ENCODE measurements at places on chromosomes 2 and 18.
A peak's percentile ranks its signal among the peaks of the same experiment; 100 is the strongest.

DNA sequence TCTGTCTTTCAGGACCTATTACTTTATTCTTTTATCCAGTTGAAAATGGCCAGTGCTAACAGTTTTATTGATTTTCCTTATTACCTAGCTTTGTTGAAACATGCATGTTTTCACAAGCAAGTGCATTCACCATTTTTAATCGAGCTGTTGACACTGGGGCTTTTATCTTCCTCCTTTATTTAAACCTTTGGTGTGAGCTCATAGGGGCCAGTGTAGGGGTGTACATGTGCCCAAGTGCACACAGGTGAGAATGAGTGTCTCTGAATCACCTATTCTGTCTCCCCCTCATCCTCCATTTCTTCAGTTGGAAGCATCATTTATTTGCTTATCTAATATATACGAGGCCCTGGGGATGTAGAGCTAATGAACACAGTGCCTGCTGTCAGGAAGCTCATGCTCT, 199.1 kb downstream of the PRKCE start:
- DNase-seq, result no peak

DNA sequence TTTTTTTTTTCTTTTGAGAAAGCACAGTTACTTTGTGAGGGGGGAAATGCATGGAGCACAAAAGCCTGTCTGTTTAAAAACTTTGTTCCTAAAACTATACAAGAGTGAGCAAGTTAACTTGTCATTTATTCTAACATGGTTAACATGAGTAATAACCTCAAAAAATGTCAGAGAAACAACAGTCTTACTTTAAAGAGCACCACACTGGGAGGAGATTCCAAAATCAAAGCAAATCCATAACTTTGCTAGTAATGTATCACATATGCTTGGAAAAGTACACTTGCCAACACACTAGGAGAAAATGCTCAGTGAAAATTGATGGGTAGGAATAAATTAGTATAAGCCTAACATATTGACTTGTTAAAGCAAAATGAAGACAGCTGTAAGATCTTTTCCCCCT, 157.1 kb downstream of the PRPF40A start:
- no peak for DNase-seq

DNA sequence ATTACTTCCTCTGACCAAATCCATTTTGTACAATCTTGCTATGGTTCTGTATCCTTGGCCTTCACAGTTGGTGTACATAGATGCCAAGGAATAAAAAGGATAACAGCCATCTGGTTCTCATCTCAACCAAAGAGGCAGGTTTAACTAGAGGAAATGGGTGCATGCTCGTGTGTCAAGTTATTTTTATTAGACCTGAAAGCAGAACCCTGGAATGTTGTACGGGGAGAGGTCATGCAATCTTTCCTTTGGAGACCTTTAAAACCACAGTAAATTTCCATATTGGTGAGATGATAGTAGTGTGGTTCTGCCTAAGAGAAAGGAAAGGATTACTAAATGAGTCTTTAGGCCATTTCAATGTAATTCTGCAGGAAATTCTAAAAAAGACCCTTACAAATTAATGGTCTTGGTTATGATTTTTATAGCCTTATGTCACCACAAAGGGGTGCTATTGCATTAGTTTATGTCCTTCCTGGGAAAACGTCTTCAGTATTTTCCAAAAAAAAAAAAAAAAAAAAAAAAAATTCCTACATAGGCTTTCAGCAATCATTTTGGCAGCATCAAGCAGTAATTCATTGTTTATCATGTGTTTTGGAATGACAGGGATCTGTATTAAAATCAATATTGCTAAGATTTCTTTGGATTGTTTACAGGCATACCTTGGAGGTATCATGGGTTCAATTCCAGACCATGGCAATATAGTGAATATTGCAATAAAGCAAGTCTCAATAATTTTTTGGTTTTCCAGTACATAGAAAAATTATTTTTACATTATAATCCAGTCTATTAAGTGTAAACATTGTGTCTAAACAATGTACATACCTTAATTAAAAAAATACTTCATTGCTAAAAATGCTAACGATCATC, 270.8 kb downstream of the NYAP2 start:
- no peak for DNase-seq

GRCh38 chr2:160294889-160295288, 94.8 kb upstream of the ITGB6 start:
- no peak for DNase-seq

DNA sequence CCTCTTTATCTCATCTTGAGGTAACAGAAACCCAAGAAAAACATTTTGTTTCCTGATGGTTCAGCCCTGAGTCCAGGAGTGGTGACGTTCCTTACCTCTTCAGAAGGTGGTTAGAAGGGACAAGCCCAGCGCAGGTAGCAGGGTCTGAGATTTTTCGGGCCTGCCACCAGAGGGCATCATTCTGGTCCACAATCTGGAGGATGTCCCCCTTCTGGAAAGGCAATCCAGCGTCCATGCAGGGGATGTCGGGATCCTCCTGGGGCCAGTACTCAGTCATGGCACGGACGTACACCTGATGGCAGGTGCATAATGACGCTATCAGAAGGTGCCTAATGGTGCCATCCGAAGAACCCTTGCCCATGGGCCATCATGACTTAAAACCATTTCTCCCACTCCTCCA, 17.7 kb downstream of the MPP4 start:
- DNase-seq, result no peak

GRCh38 chr2:139354518-139354917, 574.3 kb upstream of the NXPH2 start:
- no peak for DNase-seq

- DNase-seq, result no peak
These were observed 57.7 kb downstream of the EIPR1 start for GRCh38 chr2:3319745-3320566.

DNA sequence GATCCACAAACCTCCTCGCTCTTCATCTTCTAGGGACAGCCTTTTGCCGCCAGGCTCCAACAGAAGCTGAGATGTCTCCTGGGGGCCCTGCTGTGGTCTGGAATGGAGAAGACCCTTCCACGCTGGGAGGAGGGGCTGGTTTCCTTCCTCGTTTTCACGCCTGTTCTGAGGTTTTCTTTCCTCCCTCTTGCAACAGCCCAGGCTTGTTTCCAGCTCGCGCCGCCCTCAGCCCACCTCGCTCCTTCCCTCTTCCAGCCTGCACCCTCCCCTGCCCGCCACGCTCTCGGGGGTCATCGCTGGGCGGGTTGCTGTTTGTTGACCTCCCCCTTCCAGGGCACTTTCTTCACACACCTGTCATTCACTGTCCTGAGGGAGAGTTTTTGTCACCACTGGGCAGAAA, 55.4 kb downstream of the VAPA start:
- no peak for DNase-seq

GRCh38 chr2:61620244-61621159, 82.3 kb upstream of the XPO1 start:
- DNase-seq, result peak; percentile 2

- no peak for DNase-seq
These were observed 49.9 kb downstream of the KCNG3 start for GRCh38 chr2:42443718-42444399.

- DNase-seq, result no peak
These were observed 43.6 kb downstream of the MCFD2 start for GRCh38 chr2:46871976-46872381.

GRCh38 chr2:70069049-70069448, 18.2 kb upstream of the PCBP1 start:
- DNase-seq, result no peak

DNA sequence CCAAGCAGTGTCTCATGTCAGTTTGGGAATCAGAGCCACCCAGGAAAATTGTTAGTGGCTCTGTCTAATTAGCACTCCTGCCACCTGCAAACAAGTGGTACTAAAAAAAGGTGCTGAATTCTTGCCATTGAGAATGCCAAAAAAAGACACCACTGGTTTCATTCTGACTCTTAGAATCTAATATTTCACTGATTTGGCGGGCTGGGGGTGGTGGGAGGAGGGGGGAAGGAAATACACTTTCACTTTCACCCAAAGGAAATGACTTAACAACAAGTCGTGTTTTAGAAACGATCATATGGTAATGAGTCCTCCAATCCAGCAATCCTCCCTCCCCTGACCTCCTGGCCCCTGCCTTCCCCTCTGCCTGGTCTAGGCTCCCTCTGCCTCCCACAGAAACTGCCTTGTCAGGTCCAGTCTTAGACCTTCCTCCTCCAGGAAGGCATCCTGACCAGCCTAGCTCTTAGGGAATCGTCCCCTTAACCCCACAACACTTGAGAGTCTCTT, 4.4 kb upstream of the KLHL29 start:
- no peak for DNase-seq

GRCh38 chr18:72412927-72413326, 131.2 kb downstream of the CBLN2 start:
- no peak for DNase-seq

GRCh38 chr2:24855022-24855622, 61.9 kb downstream of the CENPO start:
- no peak for DNase-seq

- no peak for DNase-seq
These were observed 513.2 kb downstream of the RNF144A start for GRCh38 chr2:7430421-7430868.

DNA sequence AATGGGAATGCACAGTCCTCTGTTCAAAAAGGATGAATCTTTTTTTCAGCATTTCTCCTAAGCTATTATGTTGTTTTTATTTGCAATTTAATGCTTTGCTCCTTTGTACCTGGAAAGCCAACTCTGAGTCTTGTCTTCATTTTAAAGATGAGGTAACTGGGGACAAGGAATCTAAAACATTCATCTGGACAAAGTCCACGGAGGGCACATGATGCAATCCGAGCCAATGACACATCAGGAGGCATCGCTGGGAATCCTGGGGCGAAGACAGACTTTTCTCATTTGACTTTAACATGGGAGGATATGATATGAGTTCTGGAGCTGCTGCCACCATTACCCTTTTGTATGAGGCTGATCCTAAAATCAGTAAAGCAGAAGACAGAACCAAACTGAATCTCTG, 116.5 kb upstream of the REG3G start:
- no peak for DNase-seq

DNA sequence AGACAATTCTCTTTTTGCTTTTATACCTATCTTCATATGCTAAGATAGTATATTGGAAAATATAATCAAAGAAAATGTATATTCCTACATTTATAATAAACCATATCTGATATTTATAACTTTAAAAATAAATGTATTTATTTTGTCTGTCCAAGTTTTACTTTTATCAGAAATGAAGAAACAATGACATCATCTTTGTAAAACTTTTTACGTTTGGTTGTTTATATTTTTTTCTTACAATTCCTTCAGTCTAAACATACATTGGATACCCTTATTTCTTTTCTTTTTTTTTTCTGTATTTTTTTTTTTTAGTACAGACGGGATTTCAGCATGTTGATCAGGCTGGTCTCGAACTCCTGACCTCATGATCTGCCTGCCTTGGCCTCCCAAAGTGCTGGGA, 1577.0 kb upstream of the SLC39A10 start:
- no peak for DNase-seq

DNA sequence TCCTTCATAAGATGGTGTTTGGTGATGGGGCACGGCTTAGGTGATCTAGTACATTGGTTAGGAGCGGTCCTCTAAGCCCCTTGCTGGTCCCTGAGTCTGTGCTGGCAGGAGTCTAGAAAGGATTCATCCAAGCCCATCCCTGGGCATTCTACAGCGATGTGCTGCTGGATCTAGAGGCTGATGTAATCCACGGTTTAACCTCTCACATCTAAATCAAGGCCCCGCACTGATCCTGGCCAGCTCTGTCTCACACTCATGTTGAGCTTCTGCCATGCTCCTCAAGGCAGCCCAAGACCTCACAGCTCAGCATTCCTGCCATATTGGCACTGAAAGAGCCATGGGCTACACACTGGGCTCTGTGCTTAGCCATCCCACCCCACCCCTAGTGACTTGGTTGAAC, 664.8 kb downstream of the STK39 start:
- DNase-seq, result no peak

GRCh38 chr2:240871071-240871958, 2.7 kb downstream of the AGXT start:
- no peak for DNase-seq

- DNase-seq, result no peak
These were observed 90.2 kb upstream of the UXS1 start for GRCh38 chr2:106284255-106284654.

DNA sequence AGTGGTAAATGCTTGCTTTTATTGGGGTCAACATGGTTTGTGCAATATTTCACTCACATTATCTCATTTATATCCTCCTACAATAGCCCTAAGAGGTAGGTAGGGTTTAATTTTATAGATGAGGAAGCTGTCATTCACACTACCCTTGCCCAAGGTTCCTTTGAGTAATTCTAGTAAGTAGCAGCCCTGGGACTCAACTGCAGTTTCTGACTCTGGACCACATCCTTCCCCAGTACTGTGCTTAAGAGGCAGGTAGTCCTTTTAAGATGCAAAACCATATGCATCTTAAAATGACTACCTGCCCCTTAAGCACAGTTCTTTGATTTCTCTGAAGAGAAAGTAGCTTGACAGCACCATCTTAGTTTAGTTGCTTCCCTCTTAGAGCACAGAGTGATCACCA, 15.7 kb upstream of the NT5C1B start:
- no peak for DNase-seq

DNA sequence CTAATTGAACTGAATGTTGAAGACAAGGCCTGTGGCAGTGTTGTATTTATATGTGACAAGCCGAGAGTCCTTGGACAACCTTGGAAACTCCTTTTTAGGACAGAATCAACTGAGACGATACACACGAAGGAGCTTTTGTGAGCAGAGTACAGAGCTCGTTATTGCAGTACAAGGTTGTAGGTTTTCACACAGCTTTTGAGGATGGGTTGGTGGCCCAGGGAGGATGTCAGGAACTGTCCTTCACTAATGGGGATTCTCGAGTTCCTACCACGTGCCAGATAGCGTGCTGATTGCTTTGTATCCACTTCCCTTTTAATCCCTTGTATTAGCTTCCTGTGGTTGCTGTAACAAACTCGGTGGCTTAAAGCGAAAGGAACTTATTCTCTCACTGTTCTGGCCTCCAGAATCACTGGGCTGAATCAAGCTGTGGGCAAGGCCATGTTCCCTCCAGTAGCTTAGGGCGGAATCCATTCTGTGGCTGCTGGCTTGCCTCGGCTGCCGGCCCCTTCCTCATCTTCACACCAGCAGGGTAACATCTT, 20.2 kb downstream of the INPP4A start:
- no peak for DNase-seq

GRCh38 chr18:48417985-48418384, 8.8 kb upstream of the ZBTB7C start:
- no peak for DNase-seq

DNA sequence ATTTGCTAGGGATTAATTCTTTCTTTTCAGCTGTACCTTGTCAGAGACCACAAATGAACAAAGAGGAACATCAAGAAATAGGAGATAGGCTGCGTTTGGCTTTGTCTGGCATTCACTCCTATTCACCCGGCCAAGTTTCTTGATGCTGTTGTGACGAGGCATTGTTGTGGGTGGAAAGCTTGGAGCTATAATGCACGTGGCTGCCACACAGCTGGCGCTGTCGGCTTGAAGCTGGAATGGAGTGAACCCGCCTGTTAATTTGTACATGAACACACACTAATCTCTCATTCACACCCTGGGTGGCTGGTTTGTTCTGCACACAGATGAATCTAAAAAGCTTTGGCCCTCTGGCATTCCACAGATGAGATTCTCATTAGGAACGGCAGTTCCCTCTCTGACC, 274.9 kb upstream of the GYPC start:
- no peak for DNase-seq

- no peak for DNase-seq
These were observed 32.4 kb upstream of the IL1R1 start for GRCh38 chr2:102110171-102110570.

GRCh38 chr2:64524604-64525316, 632 bp downstream of the AFTPH start:
- no peak for DNase-seq

Data from NCI-H446 treated with DMSO at 0.1 percent for 48 hours (cell line).